ENCODE measurements at places on chromosomes 11 and 22.

GRCh38 chr11:14954581-14954980 lies 17.6 kb downstream of the CALCA start:
- no peak for DNase-seq

- no peak for DNase-seq
Measured at GRCh38 chr22:40594346-40594745, 42.2 kb downstream of the MRTFA start.

DNA sequence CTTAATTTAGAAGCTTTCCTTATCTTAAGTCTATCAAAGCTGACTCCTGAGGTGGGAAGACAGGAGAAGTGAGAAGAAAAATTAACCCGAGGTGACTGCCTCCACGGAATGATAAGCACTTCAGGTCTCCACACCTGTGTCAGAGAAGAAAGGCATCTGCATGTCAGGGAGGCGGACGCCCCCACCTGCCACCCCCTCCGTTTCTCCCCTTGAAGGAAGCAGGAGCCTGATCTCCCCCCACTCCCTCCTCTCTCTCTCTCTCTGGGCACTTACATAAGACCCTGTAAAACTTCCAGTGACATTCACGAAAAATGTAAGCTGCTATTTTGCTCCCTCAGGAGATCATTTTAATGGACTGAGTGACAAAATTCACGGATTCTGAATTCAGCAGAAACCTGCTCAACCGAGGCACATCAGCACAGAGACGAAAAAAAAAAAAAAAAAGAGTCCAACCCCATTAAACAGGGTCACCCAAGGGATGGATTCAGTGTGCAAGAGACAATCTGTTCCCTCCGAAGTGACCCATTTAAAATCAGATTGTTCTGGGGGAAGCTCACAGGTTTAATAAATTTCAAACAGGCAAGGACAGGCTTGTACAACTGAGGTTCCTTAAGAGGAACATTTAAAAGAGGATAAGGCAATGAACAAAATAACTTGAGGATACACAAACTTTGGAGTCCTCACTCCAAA lies 1.5 kb downstream of the LARGE1 start:
- no peak for DNase-seq

- DNase-seq, result peak; percentile 10
Measured at GRCh38 chr11:12680246-12680939, 6.2 kb downstream of the TEAD1 start.

- DNase-seq, result no peak
Measured at GRCh38 chr11:133745791-133746190, 99.5 kb downstream of the SPATA19 start.

GRCh38 chr22:41739576-41739975 lies 40.3 kb downstream of the MEI1 start:
- DNase-seq, result no peak

DNA sequence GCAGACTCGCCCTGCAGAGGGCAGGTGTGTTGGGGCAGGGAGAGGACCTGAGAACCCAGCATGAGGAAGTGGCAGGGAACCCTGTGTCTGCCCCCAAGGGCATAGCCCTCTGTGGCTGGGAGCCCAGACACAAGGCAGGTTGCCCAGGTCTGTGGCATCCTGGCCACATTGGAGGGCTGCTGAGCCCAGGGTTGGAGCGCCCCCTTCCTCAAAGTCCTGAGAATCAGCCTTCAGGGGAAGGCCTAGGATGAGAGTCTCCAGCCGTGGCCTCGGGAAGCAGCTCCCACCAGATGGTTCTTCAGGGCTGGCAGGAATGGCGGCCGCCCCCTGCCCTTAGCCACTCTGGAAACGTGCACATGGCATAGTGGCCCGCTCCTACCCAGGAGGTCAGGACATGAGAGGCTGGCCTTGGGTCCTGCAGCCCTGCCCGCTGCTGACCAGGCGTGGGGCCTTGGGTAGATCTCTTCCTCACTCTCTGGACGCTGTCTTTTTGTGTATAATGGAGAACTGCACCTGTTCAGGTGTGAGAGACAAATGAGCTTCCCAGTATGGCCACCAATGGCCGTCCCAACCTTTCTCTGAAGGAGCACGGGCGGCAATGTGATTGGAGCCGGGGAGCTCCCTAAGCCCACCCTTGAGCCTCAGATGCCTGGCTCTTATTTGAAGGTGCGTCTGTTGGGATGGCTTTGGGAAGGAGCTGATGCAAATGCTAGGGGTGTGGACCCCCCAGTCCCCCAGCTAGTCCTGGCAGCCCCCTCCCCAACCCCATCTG lies 4.6 kb upstream of the CDC42BPG start:
- DNase-seq, result no peak

DNA sequence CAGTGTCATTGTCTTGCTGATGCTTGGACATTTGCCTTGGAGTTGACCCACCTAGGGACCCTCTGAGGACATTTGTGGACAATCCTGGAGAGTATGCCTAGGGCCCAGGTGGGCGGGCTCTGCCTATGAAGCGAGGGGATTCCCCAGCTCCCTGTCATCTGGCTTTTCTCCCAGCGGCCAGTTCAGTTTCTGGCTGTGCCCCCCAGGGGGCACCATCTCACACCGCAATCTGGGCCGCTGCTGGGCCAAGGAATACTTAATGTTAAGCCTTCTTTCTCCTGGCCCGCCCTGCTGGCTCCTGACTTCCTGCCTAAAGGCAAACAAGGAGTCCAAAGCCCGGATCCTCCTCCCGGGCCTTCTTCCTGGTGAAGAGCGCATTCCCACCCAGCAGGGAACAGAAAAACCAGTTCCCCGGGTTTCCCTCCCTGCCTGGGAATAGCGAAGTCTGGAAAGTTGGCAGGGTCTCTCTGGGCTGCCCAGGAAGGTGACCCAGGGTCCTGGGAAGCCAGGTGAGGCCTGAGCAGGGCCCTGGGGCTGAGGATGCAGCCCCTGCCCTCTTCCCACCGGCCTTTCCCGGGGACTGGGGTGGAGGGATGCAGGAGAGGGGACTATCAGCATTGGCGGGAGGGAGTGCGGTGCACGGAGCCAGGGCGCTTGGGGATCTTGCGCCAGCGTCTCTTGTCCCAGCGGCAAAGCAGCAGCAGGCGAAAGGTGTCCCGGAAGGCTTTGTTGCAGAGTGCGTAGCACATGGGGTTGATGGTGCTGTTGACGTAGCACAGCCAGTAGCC lies 11.9 kb downstream of the CHRM1 start:
- no peak for DNase-seq

DNA sequence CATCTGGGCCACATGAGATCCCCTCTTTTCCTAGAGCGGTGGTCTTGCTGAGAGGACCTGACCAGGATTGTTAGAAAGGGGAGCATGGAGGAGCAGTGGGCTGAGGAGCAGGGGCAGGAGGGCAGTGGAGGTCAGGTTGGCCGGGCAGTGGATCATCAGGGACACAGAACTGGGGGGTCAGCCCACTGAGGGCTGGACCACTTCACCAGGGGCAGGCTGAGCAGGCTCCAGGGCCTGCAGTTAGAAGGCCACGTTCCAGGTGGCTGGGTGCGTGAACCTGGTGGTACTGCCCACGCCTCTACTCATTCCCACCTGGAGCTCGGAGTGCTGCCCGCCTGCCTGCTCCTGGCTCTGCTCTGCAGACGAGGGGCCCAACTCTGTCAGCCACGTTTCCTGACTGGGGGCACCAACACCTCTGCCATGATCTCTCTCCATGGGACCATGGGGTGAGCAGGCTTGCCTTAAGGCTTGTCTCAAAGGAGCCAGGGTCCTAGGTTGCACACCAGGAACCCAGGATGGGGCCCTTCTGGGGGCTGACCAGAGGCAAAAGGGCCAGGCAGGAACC lies 9.7 kb downstream of the MRGPRF start:
- no peak for DNase-seq

DNA sequence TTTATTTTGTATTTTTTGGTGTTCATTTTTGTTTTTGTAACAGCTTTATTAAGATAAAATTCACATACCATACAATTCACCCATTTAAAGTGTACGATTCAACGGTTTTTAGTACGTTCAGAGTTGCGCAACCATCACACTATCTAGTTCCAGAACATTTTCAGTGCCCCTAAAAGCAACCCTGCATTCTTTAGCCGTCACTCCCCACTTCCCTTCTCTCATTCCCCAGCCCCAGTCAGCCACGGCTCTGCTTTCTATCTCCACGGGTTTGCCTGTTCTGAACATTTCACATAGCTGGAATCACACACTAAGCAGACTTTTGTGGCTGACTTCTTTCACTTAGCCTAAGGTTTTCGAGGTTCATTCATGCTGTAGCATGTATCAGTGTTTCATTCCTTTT lies 9.6 kb upstream of the KCNQ1OT1 start:
- no peak for DNase-seq

DNA sequence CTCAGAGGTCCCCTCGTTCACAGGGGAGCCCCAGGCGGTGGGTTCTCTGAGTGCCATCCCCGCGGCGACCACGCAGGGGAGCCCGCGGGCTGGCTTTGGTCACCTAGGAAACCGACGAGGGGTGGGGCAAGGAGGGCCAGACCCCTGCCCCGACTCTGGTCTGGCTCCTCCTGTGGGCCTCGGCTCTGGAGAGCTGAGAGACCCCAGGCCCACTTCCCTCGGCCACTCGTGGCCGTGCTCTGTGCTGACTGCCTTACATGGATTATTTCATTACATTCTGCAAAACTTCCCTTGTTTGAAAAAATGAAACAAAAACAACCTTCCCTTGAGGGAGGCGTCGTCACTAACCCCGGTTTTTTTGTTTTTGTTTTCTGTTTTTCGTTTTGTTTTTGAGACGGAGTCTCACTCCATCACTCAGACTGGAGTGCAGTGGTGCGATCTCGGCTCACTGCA lies 15.1 kb upstream of the CYTH4 start:
- no peak for DNase-seq

DNA sequence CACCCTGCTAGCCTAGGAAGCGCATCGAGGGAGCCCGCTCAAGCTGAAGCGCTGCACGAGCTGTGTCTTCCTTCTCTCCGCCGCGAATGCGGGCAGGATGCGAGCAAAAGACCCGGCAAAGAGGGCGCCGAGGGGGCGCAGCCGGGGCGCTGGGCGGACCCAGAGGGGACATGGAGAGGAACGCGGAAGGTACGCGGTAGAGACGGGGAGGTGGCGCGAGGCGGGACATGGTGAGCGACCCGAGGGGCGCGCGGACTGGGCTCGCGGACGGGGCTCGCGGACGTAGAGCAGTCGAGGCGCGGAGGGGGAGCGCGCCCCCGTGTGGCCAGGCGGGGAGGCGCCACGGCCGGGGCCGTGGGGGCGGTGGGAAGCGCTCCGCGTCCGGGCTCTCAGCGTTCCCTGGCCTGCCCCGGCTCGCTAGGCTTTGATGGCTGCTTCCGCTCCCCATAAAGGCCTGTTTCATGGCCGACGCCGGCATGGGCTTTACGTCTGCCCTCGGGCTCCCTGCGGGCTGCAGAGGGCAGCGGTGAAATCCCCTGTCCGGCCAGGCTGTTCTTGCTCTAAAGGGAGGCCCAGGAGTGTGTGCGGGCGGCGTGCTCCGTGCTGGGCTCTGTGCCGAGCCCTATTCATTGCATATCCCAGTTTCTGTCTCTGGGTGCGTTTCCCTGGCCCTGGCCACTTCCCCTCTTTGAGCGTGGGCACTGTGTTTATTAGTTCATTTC lies 31.2 kb upstream of the TRIM29 start:
- DNase-seq, result peak; percentile 24

DNA sequence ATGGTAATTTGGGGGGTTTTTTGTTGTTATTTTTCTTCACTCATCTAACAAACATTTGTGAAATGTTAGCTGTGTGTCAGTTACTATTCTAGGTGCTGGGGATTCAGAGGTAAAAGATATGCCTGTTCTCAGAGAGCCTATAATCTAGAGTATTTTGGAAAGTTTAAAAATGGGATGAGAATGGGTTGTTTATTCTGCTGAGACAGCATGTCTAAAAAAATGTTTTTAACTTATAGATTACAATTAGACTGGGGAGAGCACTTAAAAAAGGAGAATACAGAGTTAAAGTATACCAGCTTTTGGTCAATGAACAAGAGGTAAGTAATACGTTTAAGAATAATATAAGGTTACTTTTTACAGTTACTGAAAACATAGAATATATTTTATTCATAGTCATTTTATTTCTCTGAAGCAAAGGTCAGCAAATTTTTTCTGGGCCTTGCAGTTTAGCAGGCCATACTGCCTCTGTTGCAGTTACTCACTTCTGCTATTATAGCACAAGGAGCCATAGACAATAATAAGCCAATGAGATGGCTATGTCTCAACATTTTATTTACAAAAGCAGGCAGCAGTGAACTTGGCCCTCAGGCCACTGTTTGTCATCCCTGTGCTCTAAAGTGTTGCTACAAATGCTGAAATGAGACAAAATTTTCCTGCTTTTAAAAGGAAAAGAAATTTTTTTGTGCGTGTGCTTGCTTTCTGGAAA lies 60.0 kb downstream of the DKK3 start:
- DNase-seq, result no peak

- DNase-seq, result no peak
Measured at GRCh38 chr11:134555510-134555909, 143.5 kb upstream of the B3GAT1 start.

GRCh38 chr11:15434529-15434928 lies 319.8 kb downstream of the INSC start:
- no peak for DNase-seq

DNA sequence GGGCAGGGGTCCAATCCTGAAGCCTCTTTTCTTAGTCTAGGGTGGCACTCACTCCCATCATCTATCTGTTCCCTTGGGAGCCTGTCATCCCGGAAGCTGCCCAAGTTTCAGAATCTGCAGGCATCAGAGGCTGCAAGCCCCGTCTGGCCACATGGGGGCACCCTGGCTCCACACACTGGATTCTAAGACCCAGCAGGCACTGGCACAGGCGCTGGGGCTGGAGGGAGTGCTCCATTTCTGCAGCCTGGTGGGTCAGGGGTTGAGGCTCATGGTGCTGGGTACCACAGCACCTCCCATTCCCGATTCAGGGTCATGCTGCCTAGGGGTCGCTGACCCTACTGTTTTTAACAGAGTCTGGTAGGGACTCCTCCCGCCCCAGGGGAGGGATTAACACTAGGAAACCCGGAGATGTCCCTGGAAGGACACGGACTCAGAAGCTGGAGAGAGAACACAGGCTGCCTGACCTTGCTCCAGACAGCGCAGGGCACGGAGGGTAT lies 243.9 kb upstream of the SYN3 start:
- DNase-seq, result peak; percentile 3

- no peak for DNase-seq
Measured at GRCh38 chr11:15055620-15056356, 17.6 kb upstream of the CALCB start.

DNA sequence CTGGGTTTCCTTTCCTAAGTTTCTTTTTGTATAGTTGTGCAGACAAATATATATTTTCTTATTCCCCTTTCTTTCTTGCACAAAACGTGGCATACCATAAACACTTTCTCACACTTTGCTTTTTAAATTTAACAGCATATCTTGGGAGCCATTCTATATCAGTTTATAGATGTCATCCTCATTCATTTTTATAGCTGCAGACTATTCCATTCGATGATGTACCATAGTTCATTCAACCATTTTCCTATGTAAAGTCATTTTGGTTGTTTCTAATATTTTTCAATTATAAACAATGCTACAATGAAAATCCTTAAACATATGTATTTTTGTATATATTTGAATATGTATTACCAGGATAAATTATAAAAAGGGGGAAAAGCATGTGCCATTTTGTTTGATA lies 102.5 kb downstream of the RRM1 start:
- DNase-seq, result no peak
